ENCODE measurements at places on chromosomes 1 and 21.

DNA sequence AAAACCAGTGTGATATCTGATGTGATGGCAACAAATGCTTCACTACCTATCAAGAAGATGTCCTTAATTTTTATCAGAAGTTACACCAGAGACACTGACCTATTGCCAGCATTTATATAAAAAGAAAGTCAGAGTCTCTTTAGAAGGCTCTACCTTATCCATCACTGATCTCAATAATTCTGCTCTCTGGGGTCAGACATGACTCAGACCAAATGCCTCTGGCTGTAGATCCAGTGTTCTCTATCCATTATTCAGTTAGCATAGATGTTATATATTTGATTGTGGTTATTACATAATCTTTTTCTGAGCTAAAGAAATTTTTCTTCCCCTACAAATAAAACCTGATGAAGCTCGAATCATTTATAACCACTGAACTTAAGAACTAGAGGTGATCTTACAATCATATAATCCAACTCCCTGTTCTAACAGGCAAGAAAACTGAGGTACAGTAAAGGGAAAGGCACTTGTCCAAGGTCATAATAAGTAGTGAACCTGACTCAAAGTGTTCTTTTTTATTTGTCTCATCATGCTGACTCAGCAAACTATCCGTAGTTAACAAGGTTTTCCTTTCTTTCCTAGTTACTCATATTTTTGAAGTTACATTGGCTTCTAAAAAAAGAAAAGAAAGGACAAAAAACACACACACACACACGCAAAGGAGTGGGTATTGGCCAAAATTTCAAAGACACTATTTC is 43.6 kb upstream of the ESRRG start:
- no peak for DNase-seq

- no peak for DNase-seq
Observed at GRCh38 chr1:54835970-54836369, 34.8 kb upstream of the TTC22 start.

DNA sequence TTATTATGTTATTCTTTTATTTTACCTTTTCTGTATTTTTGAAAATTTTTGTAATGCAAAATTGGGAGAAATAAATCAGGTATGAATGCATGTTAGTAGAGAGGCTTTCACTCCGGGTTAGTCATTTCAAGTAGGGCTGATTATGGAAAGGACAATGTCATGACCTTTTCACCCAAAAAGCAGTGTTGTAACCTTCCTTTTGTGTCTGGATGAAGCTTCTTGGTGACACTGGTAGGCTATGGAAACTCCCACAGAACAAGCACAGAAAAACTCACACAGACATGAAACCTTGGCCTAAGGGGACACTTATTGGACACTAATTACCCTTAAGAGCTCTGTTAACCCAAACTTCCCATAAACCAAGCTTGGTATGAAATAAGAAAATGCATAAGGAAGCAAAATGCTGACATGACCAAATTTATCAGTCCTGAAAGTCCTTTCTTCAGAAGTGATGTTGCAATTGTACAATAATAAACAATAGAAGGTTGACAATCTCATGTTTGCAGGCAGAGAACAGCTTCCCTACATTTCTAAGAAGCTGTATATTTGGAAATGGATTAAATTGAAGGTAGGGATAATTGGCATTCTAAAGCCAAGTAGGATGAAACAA is 70.0 kb upstream of the KCNJ15 start:
- DNase-seq, result no peak

GRCh38 chr1:78068681-78069283 is 23.0 kb downstream of the GIPC2 start:
- no peak for DNase-seq

DNA sequence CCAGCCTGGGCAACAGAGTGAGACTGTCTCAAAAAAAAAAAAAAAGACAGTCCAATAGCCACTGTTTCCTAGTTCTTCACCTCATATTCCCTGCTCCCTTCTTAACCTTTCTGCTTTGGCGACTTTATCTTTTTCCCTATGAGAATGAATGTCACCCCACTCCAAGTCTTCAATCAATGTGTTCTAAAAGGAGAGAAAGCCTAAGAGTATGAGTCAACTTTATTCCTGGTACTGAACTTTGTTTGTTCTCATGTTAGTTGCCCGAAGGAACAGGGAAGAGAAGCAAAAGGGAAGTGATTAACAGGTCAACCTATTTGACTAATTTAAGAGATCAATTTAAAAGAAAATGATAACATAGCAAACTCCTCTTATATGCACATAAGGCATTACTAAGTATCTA is 39.9 kb upstream of the SLC16A1 start:
- DNase-seq, result no peak

GRCh38 chr1:160108888-160109662 is 6.5 kb upstream of the ATP1A2 start:
- DNase-seq, result no peak

GRCh38 chr1:101924700-101925099 is 72.0 kb downstream of the OLFM3 start:
- no peak for DNase-seq

GRCh38 chr1:232547938-232548484 is 81.9 kb downstream of the SIPA1L2 start:
- no peak for DNase-seq

GRCh38 chr21:21682172-21682571 is 684.0 kb downstream of the NCAM2 start:
- no peak for DNase-seq

GRCh38 chr1:221776495-221777301 is 34.8 kb upstream of the DUSP10 start:
- DNase-seq, result no peak

DNA sequence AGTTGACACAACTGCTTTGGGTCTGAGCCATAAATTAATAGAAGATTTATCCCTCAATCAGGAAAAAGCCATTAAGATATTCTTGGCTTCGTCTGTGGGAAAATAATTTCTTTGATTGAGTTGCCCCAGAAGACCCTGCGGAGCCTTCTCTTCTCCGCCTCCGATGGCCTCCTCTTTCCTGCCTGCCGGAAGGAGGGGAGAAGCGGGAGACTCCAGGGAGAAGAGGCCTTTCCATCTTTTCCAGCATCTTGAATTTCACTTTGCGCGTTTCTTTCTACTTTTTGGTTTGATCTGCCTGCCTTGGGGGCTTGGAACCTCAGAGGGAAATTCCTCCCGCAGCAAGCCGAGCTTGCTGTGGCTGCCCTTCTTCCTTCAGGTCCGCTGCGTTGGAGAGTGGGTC is 16.8 kb downstream of the HLX start:
- no peak for DNase-seq

- no peak for DNase-seq
Observed at GRCh38 chr1:197919346-197920066, 2.3 kb downstream of the LHX9 start.

GRCh38 chr1:186828611-186829454 is at the start of gene PLA2G4A:
Gene PLA2G4A (plus strand): TSS chr1:186828949. CDS start chr1:186854355, 25,406 bp downstream.
- DNase-seq, result peak; percentile 56

GRCh38 chr1:177779166-177779965 is 190.5 kb downstream of the SEC16B start:
- DNase-seq, result no peak

GRCh38 chr1:101440485-101440884 is 203.7 kb downstream of the S1PR1 start:
- DNase-seq, result no peak

- no peak for DNase-seq
Observed at GRCh38 chr1:117387060-117387633, 19.9 kb downstream of the MAN1A2 start.

- DNase-seq, result no peak
Observed at GRCh38 chr1:9312168-9312720, 19.6 kb downstream of the SPSB1 start.

- DNase-seq, result no peak
Observed at GRCh38 chr1:213266983-213267772, 216.1 kb downstream of the RPS6KC1 start.

DNA sequence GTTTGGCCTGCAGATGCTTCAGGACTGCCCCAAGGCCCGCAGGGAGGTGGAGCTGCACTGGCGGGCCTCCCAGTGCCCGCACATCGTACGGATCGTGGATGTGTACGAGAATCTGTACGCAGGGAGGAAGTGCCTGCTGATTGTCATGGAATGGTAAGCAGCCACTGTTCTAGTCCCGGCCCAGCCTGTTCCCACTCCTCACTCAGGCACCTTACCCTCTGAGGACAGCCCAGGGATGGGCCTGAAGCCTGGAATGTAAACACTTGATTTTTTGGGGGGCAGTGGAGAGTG is 41.9 kb upstream of the IL19 start:
- DNase-seq, result no peak

- no peak for DNase-seq
Observed at GRCh38 chr1:186980400-186980799, 151.7 kb downstream of the PLA2G4A start.

GRCh38 chr1:147417024-147417423 is 124.3 kb upstream of the BCL9 start:
- no peak for DNase-seq

GRCh38 chr1:47659146-47659545 is 221.3 kb downstream of the FOXD2 start:
- no peak for DNase-seq

All from left renal cortex interstitium (tissue), 4 donors.